ENCODE measurements at places on chromosomes 1 and 21. TPM values are rescaled to one million over a fixed set of nuclear protein-coding genes. Genes with fewer than 3 reads are reported as not detected.

Gene OR6N1
- total RNA-seq = not detected

Gene KCNE1
- total RNA-seq = 0.10 TPM

Gene AXDND1
- not detected for total RNA-seq

Gene LCE1A
- not detected for total RNA-seq

Gene NEXN
- 2.3 TPM for total RNA-seq

Gene KCNA3
- not detected for total RNA-seq

Measured in vein endothelial cell (primary cell).